GM06990 (cell line): ENCODE measurements at places on chromosomes 1 and 21.

DNA sequence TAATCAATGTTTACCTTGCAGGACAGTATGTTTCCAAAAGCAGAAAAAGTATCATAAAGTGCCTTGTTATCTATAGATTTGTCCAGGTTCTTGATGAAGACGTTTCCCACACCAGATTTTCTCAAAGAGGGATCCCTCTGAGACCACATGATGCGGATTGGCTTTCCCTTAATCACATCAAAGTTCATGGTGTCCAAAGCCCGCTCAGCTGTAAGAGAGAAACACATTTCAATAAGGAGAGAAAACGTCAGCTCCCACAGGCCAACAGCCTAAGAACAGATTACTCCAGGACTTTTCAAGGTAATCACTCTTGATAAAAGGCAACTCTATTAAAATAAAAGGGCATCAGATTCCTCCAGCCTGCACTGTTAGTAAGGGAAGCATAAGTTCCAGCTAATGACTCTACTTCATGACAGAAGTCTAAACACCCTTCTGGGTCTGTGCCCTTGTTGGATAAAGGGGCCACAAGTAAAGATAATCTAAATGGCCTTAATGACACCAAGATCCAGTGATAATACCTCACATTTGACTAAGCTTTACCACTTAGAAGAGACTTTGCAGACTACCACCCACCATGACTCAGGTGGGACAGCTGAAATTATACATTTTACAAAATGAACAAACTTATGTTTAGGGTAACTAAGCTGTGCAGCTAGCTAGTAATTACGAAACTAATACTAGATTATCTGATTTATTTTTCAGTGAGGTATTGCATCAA is 4.1 kb downstream of the PABPC4 start:
- DNase-seq, result no peak

DNA sequence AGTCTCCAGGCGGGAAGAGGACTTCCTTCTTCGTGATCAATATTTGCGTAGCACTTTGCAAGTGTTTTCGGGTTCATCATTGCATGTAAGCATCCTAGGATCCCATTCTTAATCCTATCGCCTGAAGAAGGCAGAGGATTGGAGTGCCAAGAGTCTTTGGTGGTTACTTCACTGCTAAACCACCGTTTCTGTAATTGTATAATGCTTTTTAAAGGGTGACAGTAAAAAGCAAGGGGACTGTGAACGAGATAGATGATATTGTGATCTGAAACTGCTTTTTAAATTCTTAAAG is 345 bp upstream of the ALDH9A1 start:
- no peak for DNase-seq

- no peak for DNase-seq
Measured at GRCh38 chr1:59081795-59082194, 215.1 kb upstream of the FGGY start.

DNA sequence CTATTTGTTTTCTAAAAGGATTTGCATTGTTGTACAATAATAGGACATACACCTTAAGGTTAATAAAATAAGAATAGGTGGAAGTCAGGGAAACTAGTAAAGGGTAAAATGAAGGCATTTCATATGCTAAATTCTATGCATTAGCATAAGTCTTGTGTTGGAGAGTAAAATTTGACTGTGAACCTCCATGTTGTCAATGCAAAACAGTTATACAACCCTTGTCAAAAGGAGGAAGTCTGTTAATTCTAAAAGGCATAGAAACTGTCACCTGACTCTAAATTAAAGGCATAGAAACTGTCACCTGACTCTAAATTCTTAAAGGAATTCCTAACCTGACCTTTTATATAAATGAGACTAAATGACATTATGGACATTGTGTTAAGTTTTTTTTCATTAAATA is 291.8 kb downstream of the OLFM3 start:
- DNase-seq, result no peak

- no peak for DNase-seq
Measured at GRCh38 chr1:66773227-66773626, 21.0 kb downstream of the DYNLT5 start.

DNA sequence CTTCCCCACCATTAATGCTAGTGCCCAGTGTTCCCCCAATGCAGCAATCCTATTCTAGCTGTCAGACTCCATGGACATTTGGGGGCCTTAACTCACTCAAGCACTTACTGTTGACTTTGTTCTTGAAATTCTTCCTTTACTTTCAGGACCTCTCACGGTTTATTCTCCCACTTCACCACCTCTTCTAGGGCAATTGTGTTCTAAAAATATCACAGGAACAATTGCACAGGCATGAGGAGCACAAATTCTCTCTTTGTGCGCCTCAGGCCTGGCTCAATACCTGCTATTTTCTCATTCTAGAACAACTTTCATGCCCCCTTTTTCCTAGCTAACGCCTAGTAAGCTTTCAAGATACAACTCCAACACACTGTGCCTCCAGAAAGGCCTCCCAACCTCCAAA is 7.3 kb downstream of the MAB21L3 start:
- DNase-seq, result no peak

DNA sequence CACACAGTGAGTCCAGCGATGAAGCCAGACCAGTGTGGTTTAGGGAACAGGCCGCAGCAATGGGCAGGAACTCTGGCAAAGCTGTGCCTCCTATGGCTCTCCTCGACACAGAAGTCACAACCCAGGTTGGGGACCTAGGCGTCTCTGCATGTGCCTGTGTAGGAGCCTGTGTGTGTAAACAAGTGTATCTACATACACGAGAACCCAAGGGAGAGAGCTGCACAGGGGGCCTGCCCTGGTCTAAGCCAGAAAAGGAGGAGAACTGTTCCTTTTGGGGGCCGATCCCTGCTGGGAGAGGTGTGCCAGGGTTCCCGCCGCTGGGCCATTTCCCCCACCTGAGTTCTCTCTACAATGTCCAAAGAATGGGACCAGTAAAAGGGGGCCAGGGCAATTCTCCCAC is 56.0 kb downstream of the CD247 start:
- no peak for DNase-seq

DNA sequence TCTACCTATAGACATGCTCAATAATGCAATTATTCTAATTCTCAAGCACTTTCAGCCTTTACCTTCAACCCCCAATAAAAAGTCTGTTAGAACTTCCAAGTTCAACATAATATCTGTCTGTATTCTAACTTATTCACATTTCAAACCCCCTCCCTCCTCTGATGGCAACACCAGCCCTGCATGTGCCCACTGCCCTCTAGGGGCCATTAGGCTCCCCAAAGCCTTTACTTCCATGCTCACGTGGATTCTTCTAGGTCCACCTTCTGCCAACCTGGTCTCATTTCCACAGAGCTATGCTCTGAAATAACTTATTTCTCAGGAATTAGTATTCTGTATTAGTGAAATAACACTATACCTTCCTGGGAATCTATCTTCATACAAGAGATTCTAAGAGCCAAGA is 22.2 kb upstream of the KPRP start:
- DNase-seq, result no peak

DNA sequence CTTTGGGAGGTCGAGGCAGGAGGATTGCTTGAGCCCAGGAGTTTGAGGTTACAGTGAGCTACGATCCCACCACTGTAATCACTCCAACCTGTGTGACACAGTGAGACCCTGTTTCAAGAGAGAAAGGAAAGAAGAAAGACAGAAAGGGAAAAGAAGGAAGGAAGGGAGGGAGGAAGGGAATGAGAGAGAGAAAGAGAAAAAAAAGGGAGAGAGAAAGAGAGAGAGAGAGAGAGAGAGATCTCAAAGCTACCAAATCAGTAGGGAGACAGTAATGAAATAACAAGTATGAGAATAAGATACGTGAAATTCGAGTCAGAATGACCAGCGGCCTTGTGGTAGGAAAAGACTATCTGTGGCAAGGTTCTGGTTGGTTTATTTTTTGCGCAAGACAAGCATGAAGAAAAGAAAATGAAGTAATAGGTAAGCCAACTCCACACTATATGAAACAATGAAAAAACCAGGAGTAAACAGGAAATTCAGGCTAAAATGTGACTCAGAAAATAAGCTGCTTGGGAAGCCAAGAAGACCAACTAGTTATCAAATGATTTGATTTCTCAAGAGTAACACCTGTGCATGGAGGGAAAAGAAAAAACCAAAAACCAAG is 8.9 kb downstream of the MTF1 start:
- DNase-seq, result no peak

DNA sequence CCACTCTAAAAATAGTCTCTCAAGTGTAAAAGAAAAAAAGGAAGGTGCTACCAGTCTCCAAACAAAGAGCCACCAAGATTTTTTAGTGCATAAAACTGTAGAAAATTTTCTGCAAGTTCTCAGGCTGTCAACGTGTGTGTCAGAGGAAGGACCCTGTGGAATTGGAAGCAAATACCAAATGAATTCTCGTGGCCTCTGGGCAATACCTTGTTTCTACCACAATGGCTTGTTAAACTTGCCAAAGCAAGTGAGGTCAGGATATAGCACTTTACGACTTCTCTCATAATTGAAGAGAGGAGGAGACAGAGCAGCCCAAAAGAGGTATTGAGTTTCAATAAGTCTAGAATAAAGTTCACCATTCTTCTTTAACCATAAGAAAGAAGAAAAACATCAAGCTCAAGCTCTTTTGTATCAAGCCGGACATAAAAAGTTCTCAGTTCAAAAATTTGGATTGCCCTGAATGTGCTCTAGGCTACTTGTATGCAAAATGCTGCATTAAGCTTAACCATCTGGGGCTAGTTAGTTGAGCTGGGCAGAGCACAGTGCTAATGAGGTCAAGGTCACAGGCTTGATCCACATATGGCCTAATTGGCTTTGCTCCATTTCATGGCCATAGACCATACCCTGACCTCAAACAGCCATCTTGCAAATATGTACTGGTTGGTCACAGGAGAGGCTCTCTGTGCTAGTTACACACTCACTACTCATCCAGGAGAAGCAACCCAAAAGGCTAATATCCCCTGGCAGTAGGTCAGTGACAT is 60.5 kb downstream of the TBX15 start:
- DNase-seq, result no peak

- no peak for DNase-seq
Measured at GRCh38 chr1:207268337-207268736, 53.1 kb upstream of the CD55 start.

DNA sequence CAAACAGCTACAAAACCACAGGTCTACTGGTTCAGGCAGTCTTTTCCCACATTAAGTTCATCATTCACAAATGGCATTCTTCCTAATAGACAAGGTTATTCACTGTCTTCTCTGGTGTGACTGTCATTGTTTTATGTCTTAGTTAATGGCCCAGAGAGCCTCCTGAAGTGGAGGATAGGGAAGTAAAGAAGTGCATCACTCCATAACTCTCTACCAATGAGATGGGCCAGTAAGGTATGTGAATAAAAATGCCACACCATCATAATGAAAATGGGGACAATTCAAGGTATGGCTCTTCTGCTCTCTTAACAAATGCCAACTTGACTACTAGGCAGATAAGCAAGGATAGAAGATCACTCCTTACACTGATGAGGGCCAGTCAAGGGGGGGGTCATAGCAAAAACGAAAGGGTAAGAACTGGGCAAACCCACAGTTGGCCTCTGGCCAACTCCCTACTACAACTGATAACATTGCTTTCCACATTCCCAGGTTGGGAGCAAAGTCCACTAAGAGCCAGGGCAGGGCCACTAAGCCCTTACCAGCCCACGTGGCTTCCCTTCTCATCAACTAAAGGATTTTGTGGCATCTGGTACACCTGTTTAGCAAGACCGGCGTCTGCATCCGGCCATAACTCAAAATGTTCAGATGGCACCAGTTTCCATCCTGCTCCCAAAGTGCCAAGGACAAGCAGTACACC is 10.0 kb downstream of the PABPC4 start:
- DNase-seq, result no peak

- DNase-seq, result no peak
Measured at GRCh38 chr1:11214698-11215380, 25.7 kb downstream of the ANGPTL7 start.

- DNase-seq, result no peak
Measured at GRCh38 chr1:109274533-109275476, 8.1 kb downstream of the PSRC1 start.

DNA sequence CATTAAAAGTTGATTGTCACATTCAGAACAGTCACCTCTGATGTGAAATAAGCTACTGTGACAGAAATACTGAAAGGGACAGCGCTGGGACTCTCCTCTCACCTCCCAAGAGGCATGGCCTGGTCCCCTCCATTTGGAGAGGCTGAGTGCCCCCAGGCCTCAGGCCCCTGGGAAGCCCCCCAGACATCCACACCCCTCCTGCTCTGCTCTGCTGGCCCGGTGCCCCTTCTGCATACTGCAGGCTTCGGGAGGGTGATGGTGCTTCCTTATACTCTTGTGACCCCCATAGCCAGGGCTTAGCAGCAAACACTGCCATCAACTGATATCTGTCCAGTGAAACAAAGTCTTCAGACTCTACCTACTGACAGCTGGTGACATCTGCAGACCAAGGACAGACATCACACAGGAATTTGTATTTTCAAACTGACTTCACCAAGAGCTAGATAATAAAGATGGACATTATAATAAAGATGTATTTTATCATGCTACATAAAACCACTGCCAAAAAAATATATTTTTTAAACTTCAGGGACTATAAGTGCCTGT is 36.9 kb downstream of the C2CD2 start:
- no peak for DNase-seq

DNA sequence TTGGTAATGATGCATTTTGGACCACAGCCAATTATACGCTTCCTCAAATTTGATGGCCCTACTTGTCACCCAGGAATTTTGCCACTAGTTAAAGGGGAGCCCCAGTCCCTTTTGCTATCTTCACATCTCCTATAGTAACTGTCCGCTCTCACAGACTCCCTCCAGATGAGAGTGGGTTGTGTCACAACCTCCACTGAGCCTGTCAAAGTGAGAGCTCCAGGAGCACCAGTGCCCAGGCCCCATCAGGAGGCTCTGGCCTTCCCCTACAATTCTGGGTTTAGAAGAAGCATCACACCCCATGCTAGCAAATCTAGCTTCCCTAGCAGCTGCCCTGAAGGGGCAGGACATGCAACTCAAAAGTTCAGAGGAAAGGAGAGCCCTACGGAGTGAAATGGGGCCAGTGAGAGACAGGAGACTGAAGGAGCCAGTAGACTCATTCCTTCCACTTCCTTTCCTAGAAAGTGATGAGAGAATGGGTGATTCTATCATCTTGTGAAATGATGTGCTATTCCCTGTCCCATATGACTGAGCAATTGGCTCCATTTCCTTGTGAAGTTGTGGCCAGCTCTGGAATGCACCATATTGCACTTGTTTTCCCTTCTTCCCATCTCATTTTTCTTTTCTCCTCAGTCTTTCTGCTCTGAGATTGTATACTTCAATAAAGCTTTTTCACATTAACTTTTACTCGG is 541.3 kb downstream of the DPYD start:
- no peak for DNase-seq

DNA sequence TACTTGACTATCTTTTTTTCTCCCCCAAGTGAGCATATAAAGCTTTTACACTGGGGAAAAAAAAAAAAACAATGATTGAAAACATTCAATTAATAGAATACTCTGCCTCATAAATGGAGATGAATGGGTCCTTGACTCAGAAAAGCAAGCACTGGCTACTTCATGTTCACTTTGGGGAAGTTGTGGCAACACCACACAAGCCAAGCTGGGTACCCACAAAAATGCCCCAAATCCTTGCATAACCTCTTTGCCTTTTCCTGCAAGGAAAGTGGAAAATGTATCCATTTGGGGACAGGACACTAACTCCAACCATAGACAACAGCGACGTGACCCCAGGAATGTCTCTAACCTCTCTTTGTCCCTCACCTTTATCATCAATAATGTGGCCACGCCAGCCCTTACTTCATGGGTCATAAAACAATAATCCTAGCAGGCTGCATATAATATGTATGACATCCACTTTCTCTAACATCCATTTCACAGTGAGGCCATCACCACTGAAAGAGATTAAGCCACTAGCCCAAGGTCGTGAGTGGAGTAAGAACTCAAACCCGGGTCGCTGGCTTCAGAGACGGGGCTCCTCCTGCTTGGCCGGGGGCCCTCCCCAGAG is 2.3 kb downstream of the ECE1 start:
- DNase-seq, result no peak
